ENCODE measurements at places on chromosomes 1 and 21.

- no peak for DNase-seq
Measured at GRCh38 chr1:21673277-21673780, 4.2 kb upstream of the RAP1GAP start.

DNA sequence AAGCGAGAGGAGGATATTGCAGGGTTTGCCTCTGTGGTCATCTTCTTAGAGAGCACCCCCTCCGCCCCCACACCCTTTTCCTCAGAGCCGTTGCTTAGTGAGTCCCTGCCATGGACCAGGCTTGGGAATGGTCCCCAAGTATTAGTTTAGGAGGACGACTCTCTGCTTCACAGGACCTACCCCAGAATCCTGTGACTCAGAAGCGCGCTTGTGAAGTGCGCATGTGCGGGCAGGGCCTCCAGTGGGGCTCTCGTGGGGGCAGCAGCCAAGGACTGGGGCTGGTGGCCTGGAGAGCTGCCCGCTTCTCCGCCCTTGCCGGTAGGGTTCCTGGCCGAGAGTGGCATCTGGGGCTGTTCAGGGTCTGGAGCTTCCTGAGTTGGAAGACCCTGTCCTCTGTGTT lies 37.3 kb upstream of the HMGN1 start:
- DNase-seq, result no peak

GRCh38 chr1:19533626-19534025 lies 48.3 kb upstream of the CAPZB start:
- DNase-seq, result no peak

DNA sequence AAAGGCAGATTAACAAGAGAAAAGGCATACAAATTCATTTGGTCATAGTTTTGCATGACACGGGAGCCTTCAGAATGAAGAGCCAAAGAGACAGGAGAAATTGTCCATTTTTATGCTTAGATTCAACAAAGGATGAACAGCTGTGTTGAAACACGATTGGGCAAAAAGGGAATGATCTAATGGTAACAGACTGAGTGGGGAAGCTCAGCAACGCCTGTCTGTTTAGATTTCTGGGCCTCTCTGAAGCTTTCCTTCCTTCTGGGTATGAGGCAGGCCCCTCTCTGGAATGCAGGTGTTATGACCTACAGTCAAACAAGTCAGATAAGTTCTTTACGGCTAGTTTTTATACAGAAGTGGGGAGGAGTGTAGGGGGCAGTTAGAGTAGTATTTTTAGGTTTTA lies 154.6 kb downstream of the RGS7 start:
- no peak for DNase-seq

GRCh38 chr1:87204921-87205320 lies 123.8 kb upstream of the LMO4 start:
- no peak for DNase-seq
